ENCODE measurements at places on chromosomes 12 and 14. TPM values are rescaled to one million over a fixed set of nuclear protein-coding genes. Genes with fewer than 3 reads are reported as not detected.
A peak's percentile ranks its signal among the peaks of the same experiment; 100 is the strongest.

The ASB2 gene
- 0.54 TPM for total RNA-seq

The KRT75 gene
- total RNA-seq, result not detected

The PPFIA2 gene
- total RNA-seq, result 148 TPM

The FAM181A gene
- 2.4 TPM for total RNA-seq

The CLMN gene
- total RNA-seq, result 7.1 TPM

The SMCO2 gene
- not detected for total RNA-seq

The ADAMTS20 gene
- 0.82 TPM for total RNA-seq

GRCh38 chr14:104927432-104927816 is 2.7 kb downstream of the PLD4 start:
- DNase-seq, result peak; percentile 1

GRCh38 chr14:39773387-39774126 is 341.3 kb upstream of the FBXO33 start:
- no peak for DNase-seq

DNA sequence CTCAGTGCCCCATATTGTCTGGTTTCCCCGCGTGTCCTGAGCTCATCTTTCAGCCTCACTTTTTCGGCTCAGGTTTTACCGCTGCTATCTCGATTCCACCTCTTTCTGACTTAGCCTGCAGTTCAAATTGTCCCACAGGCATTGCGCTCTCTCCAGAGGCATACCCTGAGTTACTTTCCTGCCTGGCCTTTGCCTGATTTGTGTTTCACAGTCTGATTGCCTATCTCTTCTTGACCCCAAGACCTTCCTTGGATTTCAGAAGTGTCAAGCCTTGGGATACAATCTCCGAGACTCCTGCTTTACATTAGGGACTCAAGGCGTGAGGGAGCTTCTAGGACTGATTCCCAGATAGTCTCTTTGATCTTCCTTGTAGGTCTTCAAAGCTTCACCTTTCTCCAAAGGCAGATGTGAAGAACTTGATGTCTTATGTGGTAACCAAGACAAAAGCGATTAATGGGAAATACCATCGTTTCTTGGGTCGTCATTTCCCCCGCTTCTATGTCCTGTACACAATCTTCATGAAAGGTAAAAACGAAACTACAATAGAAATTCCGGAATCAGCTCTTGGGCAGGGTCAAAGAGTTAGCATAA is 629 bp downstream of the LETMD1 start:
- DNase-seq, result no peak

GRCh38 chr12:76288218-76288617 is 60.0 kb downstream of the BBS10 start:
- DNase-seq, result no peak

DNA sequence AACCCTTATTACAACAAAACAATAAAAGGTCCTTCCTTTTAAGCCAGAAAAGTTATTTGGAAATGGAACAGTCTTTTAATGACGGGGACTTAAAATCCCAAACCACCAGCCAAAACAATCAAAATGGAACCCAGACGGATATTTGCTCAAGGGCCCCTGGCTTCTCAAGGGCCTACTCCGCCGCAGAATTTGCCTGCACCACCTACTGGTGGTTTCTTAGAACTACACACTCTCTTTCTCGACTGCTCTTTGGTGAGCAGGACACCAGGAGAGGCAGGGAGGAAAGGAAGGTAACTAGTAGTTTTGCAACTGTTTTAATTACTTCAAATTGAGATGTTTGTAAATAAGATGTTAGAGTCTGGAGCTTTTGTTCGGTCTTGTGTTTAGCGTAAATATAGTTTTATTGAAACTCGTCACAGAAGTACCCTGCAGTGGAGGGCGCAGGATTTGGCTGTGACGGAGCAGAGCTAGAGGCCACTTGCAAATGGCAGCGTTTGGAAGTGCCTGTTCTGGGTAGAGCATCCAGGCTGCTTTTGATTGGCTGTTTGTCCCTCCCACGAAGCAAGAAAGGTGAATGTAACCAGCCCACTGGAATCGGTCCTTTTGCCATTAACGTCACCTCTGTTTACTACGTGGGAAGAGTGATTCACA is 238.5 kb downstream of the CACNA1C start:
- DNase-seq, result no peak

DNA sequence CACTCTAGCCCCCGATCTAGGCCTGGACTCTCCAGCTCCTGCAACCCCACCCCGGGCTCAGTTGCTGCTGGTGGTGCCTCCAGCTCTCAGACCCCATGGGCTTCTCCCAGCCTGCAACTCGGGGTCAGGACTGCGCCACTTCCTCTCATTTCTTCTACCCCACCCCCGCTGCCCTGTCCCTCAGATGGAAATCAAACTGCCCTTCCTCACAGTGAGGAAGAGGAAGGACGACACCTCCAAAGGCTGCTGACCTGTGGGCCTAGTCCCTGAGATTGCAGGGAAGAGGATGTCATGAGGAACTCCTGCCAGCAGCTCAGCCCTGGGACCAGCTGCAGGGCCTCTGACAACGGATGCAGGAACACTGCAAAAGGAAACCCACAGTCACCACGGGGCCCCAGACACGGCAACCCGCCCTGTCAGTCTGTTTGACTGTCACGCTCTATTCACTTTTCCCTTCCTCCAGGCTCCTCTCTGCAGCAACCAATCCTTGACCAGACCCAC is 29.3 kb upstream of the PNMA1 start:
- DNase-seq, result no peak

DNA sequence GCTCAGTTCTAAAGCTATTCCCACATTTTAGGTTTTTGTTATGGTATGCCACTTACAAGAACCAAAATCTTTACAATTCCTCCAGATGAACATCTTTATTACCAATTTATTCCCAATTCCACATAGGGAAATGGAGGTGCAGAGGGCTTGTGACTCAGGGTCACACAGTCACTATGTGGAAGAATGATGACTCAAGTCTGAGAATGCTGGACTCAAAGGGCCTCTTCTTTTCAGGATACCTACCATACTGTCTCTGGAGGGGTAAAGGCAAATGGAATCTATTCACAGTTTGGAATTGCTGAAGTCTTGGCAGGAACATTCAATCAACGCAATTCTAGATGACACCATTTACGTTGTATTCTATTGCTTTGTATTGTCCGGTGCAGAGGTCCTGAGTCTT is 48.2 kb upstream of the MANSC4 start:
- DNase-seq, result no peak

- DNase-seq, result no peak
Observed at GRCh38 chr14:93305725-93306418, 27.0 kb downstream of the BTBD7 start.

GRCh38 chr12:57736741-57737466 is 1.6 kb downstream of the AGAP2 start:
- no peak for DNase-seq

DNA sequence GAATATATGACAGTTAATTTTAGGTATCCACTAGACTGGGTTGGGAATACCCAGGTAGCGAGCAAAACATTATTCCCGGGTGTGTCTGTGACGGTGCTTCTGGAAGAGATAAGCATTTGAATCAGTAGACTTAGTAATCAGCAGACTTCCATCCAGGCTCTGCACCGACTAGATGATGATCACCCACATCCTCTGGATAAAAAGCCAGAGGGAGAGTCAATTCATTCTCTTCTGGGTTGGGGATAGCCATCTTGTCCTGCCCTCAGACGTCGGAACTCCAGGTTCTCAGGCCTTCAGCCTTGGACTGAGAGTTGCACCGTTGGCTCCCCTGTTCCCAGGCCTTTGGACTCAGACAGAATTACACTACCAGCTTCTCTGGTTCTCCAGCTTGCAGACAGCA is 168.0 kb downstream of the PHLDA1 start:
- no peak for DNase-seq

GRCh38 chr14:79911744-79912143 is 299.6 kb downstream of the DIO2 start:
- DNase-seq, result no peak

GRCh38 chr14:90608281-90608680 is 207.9 kb downstream of the TTC7B start:
- no peak for DNase-seq

DNA sequence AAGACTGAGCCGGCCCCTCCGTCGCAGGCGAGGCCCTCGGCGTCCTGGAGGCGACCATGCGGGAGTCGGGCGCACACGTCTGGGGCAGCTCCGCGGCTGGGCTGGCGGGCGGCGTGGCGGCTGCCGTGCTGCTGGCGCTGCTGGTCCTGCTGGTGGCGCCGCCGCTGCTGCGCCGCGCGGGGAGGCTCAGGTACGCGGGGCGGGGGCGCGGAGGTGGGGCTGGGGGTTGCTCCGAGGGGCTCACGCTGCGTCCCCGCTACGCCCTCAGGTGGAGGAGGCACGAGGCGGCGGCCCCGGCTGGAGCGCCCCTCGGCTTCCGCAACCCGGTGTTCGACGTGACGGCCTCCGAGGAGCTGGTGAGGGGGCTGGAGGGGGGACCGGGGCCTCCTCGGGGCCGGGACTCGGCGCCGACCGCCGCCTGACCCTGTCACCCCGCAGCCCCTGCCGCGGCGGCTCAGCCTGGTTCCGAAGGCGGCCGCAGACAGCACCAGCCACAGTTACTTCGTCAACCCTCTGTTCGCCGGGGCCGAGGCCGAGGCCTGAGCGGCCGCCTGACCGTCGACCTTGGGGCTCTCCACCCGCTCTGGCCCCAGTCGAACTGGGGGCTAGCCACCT is 7.8 kb downstream of the AMN start:
- no peak for DNase-seq

GRCh38 chr12:117141097-117141898 is 42.1 kb upstream of the TESC start:
- DNase-seq, result peak; percentile 71

DNA sequence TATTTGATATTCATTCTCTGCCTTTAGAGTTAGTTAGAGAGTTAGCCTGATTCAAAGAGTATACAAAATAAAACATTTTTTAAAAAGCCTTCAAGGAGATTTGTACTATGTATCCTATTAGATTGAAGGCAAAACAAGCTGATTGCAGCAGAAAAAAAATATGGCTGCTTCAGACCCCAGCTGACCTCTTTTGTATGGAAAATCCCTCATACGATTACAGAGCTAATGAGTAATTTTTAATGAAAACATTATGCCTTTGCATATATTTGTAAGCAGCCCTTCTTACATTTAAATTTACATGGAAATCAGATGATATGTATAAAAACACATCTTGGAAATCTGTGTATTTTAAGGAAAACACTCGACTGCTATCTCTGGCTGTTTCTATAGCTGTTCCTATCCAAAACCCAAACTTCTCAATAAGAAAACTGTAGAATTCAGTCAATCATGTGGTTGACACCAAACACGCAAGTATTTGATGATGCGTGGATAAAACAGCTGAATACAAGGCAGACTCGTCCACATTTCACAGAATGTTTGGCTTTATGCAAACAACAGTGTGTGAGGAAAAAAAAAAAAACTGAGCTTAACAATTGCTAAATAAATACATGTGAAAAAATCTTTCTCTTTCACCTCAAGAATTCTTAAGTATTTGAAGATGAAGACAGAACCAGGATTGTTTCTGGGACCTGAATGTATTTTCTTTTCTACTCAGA is 275.3 kb downstream of the EGLN3 start:
- no peak for DNase-seq

DNA sequence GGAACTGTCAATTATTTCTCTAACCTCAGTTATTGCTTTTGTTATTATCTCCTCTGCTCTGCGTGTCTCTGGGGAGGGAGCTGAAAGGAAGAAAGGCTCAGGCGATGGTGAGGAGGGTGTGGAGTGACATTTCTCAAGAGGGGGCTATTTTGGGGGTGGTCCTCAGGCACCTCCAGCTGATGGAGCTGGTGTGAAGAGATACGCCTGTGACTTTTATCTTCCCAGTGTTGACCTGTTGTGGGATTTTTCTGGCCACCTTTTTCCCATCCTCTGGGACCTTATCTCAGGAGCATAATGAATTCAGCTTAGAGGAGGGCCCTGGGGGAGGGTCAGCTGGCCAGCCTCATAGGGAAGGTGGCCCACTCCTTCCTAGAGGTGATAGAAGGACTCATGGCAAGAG is 26.4 kb downstream of the KCNA5 start:
- no peak for DNase-seq

- DNase-seq, result no peak
Observed at GRCh38 chr14:71675900-71676287, 256.3 kb upstream of the RGS6 start.

DNA sequence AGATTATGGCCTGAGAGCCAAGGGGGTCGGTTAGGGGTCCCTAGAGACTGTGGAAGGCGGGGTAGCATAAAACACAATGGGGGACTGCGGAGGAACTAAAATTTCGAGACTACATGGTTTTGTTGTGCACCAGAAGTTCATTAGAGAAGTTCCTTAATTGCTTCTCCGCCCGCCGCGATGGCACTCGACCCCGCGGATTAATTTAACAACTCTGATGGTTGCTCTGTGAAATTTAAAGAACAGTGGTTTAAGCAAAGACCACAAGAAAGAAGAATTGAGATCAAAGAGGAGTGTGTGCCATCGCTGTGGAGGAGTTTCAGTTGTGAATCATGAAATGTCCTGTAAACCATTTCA is 1.4 kb upstream of the CCDC88C start:
- no peak for DNase-seq

DNA sequence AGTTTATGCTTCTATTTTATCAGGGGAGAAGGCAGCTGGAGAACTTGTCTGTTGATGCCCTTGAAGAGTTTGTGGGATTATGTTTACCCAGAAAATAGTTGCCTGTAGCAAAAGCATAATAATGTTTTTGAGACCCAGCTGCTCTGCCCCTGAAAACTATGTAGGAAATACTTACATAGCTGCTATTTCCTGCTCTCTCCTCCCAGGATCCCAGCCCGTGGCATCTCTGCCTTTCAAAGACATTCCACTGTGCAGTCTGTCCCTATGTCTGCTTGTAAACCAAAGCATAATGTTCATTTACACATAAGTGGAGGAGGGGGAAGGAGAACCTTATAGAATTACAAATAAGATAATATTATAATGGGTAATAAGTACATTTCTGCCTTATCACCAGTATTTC is 198.7 kb downstream of the SYT1 start:
- no peak for DNase-seq

DNA sequence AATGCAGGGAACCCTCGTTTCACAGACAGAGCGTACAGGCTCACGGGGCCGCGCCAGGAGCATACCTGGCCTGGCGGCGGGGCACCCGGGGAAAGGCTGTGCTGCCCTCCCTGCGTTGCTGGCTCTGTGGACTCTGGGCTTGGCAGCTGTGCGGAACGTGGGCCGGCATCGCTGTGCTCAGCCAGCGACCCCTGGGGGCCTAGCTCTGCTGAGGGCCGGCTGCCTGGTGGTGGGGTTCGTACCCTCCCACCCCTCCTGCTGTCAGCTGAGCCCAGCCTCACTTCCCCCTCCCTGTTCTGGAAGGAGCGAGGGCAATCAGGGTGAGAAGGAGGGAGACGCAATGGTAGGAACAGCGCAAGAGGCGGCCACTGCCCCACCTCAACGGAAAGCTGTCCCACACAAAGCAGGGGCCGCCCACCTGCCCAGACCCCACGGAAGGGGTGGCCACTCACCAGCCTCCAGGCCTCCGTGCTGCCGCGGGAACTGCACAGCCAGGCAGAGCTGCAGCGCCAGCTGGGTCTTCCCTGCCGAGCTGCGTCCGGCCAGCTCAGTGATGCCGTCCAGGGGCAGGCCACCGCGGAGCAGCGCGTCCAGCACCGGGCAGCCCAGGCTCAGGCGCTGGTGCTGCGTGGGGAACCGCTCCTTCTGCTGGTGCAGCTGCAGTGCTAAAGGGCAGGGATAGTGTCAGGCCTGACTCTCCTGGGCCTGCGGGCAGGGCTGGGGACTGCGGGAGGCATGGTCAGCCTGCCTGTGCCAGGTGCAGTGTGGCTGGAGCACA is 8.5 kb downstream of the XRCC3 start:
- DNase-seq, result no peak

- no peak for DNase-seq
Observed at GRCh38 chr12:4265280-4265679, 8.3 kb upstream of the CCND2 start.
